ENCODE measurements at places on chromosomes 16 and 17.
A peak's percentile ranks its signal among the peaks of the same experiment; 100 is the strongest.

DNA sequence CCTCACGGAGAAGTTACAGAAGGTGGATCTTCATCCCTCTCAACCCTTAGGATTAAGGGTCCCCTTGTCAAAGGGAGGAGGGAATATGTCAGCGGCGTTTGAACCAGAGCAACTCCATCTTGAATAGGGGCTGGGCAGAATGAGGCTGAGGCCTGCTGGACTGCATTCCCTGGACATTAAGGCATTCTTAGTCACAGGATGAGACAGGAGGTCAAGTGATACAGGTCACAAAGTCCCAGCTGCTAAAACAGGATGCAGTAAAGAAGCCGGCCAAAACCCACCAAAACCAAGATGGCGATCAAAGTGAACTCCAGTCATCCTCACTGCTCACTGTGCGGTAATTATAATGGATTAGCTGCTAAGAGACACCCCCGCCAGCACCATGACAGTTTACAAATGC lies 36.7 kb downstream of the RBFOX3 start:
- DNase-seq, result no peak

DNA sequence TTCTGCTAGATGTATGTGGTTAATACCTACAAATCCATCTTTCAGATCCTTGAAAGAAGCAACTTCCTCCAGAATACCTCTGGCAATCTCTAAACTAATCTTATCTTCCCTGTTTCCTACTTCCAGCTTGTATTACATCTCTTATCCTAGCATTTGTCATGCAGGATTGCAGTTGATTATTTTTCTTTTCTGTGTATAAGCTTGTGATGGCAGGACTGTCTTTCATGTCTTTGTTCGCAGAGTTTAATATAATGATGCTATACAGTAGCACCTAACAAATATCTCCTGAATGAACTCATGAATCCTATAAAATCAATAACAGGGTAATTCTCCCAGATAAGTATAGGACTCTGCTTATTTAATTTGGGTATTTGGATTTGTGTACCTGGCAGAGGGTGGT lies 12.2 kb upstream of the UBE2G1 start:
- no peak for DNase-seq

- DNase-seq, result no peak
Observed at GRCh38 chr16:89120921-89121351, 27.3 kb downstream of the ACSF3 start.

DNA sequence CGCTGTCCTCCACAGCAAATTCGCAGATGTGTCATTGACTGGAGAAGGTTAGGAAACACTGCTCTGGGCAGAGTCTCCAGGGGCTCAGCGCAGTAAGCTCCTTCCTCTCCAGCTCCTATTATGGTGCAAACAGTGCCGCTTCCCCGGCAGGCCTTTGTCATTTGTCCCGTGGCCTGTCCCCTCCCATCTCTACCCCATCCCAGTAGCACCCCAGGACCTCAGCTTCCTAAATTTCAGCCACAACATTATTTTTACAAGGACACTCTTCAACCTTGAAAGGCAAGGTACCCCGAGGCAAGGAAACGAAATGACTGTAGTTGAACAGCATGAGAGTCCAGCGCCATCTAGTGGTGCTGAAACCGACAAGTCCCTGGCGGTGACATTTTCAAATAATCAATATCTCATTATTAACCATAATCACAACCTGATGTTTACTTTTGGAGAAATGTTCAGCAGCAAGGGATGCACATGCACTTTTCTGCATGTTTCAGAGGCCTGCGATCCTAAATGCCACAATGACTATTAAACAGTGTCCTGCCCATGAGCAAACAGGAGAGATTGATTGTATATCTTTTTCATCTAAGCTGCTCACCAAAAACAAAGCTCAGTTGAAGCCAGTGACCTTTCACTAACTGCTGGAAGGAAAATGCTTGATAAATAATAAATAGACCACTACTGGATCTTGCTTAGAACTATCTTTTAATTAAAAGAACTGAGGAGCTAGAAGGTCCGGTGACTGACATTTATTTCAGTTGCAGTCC lies 16.5 kb downstream of the MRPS23 start:
- DNase-seq, result peak; percentile 68

GRCh38 chr16:58417600-58417999 lies 25.3 kb downstream of the GINS3 start:
- no peak for DNase-seq

DNA sequence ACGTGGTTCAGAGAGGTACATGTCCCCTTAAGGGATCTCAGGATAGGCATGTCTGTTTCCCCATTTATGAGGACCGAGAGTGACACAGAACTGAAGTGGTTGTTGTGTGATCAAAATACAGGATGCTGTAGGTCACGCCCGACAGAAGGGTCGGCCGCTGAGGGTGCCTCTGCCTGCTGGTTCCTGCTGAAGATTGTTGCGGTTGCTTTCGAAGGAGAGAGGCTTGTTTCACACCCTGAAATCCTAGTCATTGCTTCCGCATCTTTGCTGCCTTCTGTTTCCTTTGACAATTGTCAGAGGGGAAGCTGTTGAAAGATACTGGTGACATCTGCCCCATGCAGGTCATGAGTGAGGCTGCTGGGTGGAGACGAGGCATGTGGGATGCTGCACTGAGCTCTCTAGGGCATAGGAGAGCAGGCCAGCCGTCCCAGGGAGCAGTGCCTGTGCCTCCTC lies 3.8 kb upstream of the NAT9 start:
- no peak for DNase-seq

DNA sequence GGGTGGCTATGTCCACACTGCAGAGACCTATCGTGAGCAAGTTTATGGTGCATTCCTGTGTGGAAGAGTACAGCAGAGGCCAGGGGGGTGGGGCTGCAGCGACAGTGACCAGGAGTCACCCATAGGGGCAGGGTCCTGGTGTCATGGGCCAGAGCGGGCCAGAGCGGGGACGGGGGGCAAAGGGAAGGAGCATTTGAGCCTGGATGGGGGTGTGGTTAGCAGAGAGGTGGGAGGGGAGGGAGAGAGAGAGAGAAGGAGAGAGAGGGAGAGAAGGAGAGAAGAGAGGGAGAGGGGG lies 17.8 kb downstream of the JPH3 start:
- no peak for DNase-seq

- no peak for DNase-seq
Observed at GRCh38 chr17:69528035-69528434, 113.5 kb downstream of the MAP2K6 start.

GRCh38 chr17:77869041-77869599 lies 89.4 kb upstream of the TNRC6C start:
- no peak for DNase-seq

DNA sequence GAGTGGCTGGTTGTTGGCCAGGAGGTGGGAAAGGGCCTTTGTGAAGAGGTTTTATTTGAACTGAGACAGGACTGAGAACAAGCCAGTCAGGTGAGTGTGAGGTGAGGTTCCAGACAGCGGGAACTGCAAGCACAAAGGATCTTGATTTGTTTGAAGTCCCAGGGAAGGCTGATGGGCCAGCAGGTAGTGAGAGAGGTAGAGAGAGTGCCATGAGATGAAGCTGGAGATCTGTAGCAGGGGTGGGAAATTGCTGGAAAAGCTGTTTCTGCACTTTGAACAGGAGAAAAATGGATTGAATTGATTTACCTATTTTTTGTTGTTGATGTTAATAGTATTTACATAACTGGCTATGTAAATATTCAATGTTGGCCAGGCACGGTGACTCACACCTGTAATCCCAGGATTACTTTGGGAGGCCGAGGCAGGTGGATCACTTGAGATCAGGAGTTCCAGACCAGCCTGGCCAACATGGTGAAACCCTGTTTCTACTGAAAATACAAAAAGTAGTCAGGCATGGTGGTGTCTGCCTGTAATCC lies 7.7 kb upstream of the DCTPP1 start:
- DNase-seq, result no peak

DNA sequence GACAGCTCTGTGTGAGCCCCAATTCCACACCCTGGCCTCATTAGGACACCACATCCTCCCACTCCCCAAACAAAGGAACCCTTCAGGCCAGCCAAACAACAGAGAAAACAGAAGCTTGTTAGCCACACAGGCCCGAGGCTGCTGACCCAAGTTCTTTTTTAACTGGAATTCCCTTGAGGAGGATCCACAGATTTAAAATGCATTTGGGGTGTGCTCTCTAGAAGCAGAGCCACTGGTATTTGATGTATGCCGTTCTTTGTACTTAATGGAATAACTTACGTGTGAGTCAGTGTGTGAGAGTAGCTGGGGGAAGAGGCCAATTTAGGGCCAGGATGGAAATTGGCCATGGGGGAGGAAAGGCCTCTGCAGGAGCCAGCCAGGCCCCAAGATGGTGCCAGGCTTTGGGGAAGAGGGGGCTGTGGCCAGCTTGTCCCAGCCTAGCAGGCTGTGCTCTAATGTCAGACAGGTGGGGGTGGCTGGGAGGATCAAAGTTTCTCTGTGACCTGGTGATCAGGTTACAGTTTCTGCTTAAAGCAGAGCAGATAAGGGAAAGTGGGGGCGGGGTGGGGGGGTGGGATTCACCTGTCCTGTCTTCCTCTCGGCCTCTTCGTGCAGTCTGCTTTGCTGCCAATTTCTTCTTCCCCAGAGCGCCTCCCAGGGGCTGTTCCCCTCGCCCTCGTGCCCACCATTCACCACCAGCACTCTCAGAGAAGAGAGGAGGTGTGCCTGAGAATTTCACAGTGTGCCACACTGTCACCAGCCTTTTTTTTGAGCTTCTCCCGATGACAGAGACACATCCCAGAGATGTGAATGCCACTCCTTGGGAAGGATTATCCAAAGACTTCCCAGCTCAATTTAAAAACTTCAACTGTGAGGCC lies 50.8 kb downstream of the TOM1L2 start:
- DNase-seq, result peak; percentile 92

DNA sequence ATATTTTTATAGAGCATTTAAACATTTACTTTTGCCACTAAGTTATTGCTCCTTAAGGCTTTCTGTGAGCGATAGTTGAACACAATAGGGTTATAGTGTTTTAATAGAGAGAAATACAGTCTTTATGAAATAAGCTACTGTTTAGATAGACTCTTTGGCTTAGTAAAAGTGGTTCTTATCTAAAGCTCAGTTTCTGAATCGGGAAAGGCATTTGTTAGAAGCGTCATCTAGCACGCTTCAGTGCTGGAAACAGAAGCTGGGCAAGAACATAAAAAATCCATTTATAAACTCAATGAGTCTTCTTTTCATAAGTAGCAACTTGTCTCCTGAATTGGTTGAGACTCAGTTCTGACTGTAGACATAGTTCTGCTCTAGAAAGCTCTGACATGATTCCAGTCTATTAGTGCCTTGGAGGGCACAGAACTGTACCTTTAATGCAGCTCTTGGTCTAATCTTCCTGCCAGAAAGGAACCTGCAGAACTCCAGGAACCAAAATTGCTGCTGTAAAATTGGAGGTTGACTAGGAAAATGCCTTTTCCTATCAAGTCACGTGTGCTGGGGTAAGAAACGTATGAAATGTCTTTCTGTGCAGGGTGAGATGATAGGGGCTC lies 55.4 kb upstream of the DNAJA2 start:
- DNase-seq, result no peak

GRCh38 chr17:78154903-78155811 lies 9.0 kb downstream of the C17orf99 start:
- no peak for DNase-seq

DNA sequence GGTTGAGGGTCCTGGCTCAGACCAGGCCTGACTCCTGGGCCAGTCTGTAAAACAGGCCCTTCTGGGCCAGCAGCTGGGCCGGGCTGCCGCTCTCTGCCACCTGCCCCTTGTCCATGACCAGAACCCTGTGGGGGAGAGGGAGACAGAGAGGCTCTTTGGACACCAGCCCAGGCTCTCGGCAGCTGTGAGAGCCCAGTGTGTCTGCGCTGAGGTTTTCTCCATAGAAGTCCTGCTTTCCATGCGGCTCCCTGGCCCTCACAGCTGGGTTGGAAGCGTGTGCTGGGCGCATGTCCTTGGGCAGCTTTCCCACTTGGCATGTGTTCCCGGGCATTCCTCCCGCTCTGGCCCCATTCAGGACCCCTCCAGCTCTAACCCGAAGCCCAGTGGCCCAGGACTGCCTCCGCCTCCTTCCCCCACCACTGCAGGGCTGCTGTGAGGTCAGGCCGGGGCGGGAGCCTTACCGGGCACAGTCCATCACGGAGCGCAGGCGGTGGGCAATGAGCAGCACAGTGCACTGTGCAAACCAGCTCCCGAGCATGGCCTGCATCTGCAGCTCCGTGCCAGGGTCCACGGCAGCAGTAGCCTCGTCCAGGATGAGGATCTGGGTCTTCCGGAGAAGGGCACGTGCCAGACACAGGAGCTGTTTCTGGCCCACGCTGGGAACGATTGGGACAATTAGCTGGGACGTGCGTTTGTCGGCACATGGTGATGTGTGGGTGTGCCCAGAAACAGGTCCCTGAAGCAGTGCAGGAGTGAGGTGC lies 73.0 kb downstream of the ABCC6 start:
- DNase-seq, result no peak

- no peak for DNase-seq
Observed at GRCh38 chr17:18356624-18357023, 6.7 kb downstream of the SHMT1 start.

- DNase-seq, result no peak
Observed at GRCh38 chr16:1163567-1164055, 10.7 kb downstream of the CACNA1H start.

GRCh38 chr16:81174644-81175324 lies 63.7 kb upstream of the BCO1 start:
- DNase-seq, result peak; percentile 52

GRCh38 chr17:37194208-37194607 lies 181.6 kb upstream of the C17orf78 start:
- peak; percentile 24 for DNase-seq

- no peak for DNase-seq
Observed at GRCh38 chr16:22754577-22754976, 59.4 kb upstream of the HS3ST2 start.

GRCh38 chr16:1701216-1701878 lies 4.6 kb upstream of the MAPK8IP3 start:
- DNase-seq, result no peak

DNA sequence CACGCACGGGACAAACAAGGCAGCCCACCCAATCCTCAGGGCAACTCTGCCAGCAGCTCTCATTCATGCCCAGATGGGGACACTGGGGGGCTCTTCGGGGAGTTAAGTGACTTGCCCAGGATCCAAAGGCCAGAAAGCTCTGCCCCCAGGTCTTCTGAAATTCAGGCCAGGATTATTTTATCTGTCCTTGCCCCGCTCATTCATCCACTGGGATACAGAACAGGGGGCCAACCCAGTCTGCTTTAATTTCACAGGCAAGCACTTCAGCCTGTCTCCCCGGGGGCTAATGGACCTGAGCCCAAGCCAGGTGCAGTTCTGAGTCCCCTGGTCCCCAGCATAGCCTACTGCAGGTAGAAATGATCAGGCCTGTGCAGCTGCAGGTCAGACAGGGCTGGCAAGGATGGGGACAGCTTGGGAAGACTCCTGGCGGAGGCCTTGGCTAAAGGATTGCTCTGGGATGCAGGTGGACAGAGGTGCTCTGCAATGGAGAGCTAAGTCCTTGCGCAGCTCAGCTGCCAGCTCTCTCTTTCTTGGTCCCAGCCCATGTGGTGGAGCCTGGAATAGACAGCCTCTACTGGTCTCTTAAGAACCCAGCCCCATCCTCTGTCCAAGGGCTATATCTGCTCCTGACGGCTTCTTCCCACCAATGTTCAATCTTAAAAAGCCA lies 766 bp upstream of the B3GNT9 start:
- DNase-seq, result peak; percentile 36

Measured in A549 (cell line).